SHP77 treated with DMSO at 0.1 percent for 48 hours (cell line): ENCODE measurements at places on chromosomes 2 and 18.
A peak's percentile ranks its signal among the peaks of the same experiment; 100 is the strongest.

DNA sequence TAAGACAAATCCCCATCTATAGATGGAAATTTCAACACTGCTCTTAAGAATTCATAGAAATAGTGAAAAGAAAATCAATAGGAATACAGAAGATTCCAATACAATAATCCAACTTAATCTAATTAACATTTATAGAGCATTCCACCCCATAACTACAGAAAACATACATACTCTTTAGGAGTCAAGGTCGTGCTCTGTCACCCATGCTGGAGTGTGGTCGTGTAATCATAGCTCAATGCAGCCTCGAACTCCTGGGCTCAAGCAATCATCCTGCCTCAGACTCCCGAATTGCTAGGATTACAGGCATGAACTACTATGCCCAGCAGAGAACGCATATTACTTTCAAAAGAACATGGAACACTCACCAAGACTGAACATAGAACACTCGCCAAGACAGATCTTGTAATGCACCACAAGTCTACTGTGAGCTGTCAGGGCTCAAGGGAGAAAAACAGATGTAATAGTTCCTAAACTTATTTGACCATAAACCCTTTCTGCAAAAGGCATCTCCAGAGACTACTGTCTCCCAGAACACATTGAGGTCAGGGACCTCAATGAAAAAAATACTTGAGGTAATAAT is 14.1 kb downstream of the MEMO1 start:
- no peak for DNase-seq

DNA sequence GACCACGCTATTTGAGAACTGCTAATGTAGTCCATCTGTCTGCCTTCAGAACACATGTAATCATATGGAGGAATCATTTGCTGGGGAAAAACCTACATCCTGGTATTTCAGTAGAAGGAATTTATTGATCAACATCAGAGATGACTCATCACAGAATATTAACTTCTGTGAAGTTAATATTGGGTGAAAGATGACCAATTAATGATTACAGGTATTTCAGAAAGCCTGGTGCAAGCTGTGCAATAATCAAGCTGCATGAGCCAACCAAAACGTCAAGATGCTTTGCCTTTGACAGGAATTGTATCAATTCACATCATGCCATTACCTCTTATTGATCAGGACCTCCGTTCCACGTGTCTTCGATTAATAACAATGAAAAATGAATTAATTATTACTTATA is 9.4 kb upstream of the SPATS2L start:
- no peak for DNase-seq

GRCh38 chr18:48333563-48333962 is 75.6 kb downstream of the ZBTB7C start:
- DNase-seq, result peak; percentile 31

- no peak for DNase-seq
These were observed 67.6 kb downstream of the KIAA2012 start for GRCh38 chr2:202140522-202141252.

- no peak for DNase-seq
These were observed 29.7 kb downstream of the NAB1 start for GRCh38 chr2:190678444-190679162.

DNA sequence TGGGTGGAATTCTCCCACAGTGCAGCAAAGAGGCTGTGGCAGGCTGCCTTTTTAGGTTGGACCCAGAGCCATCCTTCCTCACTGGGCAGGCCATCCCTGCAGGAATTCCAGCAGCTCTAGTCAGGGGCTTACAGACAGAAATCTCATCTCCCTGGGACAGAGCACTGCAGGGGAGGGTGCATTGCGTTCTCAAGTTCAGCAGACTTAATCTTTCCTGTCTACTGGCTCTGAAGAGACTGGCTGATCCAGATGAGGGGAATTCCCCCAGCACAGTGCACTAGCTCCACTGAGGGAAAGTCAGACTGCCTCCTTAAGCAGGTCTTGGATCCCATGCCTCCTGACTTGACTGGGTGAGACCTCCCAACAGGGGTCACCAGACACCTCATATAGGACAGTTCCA is 899.7 kb upstream of the VRK2 start:
- DNase-seq, result no peak

DNA sequence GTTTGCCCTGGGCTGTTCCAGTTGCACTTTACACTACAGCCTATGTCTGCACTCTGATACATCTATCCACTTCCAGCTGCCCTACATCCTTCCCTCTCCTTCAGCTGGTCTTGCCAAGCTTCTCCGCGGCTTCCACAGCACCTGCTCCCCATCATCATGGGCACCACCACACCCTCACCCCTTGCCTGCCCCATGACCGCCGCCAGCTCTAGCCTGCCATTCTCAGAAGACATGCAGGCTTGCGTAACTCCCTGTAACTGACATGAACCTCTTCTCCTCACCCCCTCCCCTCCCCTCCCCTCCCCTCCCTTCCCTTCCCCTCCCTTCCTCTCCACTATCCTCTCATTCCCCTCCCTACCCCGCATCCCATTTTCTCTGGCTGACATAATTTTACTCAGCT is 46.0 kb downstream of the PAX8 start:
- DNase-seq, result no peak

DNA sequence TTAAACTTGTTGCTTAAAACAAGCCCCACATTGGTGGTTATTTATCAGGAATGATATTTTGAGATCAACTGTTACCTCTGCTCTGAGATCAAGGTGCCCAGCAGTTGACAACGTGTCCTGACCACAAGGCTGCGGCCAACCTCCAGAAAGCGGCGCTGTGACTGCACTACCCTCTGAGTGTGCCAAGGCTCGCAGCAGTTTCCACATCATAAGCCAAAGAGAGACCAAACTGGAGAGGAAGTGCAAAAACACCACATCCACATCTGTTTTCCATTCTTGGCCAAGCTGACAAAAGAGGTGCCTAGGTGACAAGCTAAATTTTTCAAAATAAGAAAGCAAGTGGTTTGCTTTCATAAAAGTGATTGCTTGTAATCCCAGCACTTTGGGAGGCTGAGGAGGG is 410.8 kb upstream of the POU3F3 start:
- DNase-seq, result no peak

DNA sequence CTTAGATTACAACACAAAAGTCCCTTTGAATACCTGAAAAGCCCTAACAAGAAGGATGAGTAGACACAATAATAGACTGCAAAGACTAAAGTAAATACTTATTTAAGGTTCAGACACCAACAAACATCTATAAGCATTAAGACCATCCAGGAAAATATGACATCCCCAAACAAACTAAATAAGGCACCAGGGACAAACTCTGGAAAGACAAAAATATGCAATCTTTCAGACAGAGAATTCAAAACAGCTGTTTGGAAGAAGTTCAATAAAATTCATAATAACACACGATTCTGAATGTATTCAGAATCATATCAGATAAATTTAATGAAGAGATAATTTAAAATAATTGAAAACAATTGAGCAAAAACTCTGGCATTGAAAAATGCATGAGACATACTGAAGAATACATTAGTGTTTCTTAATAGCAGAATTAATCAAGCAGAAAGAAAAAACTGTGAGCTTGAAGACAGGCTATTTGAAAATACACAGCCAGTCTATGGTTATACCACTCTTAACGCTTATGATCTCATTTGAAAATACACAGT is 1388.8 kb downstream of the DSC3 start:
- DNase-seq, result no peak

GRCh38 chr2:169528271-169528701 is 18.8 kb downstream of the KLHL41 start:
- no peak for DNase-seq

GRCh38 chr18:31990823-31991222 is 27.8 kb upstream of the RNF125 start:
- DNase-seq, result no peak

GRCh38 chr2:187748958-187749357 is 194.7 kb upstream of the TFPI start:
- no peak for DNase-seq

GRCh38 chr2:69087912-69088240 is 74.9 kb downstream of the ANTXR1 start:
- no peak for DNase-seq

DNA sequence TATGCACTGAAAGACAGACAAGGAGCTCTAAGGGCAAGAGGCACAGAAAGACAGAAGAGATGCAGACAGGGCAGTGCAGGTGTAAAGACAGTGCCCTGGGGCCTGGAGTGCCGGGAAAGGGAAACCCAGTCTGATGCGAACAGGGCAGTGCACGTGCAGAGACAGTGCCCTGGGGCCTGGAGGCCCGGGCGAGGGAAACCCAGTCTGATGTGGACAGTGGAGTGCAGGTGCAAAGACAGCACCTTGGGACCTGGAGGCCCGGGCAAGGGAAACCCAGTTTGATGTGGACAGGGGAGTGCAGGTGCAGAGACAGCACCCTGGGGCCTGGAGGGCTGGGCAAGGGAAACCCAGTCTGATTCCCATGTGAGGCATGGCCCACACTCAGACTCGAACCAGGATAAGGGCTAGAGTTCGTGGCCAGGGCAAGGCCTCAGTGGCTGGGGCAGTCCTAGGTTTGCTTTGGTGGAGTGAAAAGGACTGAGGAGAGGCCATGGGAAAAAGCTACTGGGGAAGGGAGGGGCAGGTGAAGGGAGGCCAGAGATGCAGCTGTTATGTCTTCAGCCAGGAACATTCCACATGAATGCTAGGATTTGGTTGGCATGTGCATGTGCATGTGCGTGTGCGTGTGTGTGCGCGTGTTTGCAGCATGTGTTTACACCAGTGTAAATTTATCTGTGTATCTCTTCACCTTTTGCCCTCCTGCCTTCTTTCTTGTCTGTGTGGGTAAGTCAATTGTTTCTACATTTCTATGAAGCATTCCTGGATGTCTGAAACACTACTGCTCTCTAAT is 39.1 kb upstream of the DNMT3A start:
- no peak for DNase-seq

- no peak for DNase-seq
These were observed 5.5 kb upstream of the SFT2D3 start for GRCh38 chr2:127695491-127696472.
